ENCODE measurements at places on chromosomes 11 and 22.
A peak's percentile ranks its signal among the peaks of the same experiment; 100 is the strongest.

DNA sequence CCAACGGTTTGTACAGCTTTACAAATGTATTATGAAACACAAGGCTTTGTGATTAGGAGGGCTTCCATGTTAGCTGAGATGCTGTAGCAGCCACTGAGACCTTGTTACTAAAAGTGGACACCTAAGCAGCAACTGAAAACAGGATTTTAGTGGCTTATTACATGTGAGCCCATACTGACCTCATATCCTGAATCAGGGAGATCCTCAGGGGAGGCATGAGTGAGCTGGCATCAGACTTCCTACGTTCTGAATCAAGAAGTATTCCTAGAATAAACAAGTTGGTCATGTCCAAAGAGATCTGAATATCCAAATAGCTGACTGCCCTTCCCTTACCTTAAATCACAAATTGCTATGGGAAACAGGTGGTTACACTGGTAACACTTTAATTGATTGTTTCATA lies 59.1 kb upstream of the SCUBE2 start:
- DNase-seq: peak; percentile 65

DNA sequence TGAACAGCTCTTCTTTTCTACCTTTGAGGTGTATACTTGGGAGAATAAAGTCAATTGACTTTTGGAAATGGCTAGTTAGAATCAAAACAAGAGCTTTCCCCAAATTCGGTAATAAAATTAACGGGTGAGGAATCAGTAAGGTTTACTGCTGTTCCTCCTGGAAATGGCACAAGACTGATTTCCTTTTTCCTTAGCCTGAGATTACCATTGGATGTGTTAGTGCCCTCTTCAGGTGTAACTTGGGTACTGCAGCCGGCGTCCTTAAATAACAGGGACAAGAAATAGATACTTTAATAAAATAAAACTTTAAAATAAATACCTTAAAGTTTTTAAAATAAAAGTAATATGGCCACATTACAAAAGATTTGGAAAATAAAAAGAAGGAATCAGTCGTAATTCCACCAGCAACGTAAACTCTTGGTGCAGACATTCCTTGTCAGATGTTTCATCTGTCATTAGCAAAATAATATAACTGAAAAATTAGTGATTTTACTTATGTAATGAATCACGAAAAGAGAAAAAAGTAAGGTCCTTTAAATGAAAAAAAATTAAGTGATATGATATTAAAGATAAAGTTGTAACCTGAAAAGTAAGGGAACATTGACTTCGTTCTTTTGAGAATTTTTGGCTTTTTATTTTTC lies 29.7 kb downstream of the ZFTA start:
- DNase-seq: peak; percentile 60

- DNase-seq: no peak
These were observed 52.5 kb upstream of the NNMT start for GRCh38 chr11:114243461-114244372.

- DNase-seq: no peak
These were observed 3.0 kb upstream of the GTSE1 start for GRCh38 chr22:46293577-46294260.

DNA sequence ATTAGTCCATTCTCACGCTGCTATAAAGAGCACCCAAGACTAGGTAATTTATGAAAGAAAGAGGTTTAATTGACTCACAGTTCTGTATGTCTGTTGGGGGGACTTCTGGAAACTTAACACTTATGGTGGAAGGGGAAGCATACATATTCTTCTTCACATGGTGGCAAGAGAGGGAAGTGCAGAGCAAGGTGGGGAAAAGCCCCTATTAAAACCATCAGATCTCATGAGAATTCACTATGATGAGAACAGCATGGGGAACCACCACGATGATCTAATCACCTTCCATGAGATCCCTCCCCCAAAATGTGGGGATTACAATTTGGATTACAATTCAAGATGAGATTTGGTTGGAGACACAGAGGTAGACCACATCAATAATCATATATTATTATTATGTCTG lies 25.7 kb downstream of the CEP57 start:
- no peak for DNase-seq

DNA sequence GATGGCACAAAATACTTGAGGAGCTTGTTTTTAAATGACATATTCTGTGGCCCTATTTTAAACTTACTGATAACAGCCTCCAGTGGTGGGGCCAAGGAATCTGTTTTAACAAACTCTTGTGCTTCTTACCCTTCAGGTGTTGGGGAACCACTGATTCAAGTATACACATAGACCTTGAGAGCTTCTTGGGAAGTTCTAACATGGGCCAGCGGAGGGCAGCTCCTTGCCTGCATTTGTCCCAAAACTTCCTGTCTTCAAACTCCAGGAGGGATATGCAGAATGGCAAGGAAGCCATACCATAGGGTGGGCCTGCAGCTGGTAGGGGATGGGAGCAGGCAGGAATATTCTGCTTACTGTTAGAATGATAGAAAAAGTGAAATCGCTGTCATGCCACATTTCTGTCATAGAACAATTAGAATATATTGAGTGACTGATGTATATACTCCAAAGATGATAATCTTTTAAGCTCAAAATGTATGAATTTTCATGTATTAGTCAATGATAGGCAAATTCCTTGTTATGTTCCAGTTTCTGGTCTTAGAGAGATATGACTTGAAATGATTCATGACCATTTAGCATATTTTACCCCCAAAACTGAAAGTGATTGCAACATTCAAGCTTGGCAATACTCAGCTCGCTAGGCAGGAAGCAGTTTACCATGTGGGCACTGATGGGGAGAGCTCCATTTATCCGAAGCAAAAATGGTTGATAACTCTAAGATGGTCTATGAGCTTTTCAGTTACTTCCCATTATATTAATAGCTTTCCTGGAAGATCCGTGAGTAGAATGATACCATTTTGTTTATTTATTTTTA lies 9.2 kb downstream of the EXT2 start:
- no peak for DNase-seq

DNA sequence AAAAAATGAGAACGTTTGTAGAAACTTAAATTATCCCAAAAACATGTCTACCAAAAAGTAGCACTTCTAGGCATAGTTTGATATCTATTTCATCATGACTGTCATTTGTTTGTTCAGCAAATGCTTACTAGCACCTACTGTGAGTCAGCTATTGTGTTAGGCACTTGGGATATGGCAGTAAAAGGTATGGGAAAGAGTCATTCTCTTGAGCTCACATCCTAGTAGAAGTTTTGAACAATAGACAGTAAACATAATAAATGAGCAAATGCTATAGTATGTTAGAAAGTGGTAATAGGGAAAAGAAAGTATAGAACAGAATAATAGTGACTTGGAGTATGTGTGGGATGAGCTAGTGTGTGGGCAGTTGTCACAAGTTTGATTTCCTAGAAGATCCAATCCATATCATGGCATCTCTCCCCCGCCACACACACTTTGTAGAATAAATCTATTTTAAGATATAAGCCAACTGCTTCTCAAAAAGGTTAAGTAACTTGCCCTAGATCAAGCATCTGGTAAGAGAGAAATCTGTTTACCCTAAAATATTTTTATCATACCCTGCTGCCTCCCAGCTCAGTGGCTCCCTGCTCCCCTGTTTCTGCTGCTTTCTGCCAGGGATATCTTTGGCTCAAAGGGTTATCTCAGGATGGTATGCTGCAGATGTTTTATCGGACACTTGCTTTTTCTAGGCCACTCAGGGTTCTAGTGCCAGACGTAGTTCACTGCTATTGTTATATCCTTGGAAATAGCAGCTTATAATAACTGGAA lies 129.7 kb downstream of the NCAM1 start:
- no peak for DNase-seq

GRCh38 chr11:100687630-100688395 lies 725 bp downstream of the ARHGAP42 start:
- no peak for DNase-seq

GRCh38 chr11:67050139-67050538 lies 6.5 kb upstream of the RHOD start:
- no peak for DNase-seq

DNA sequence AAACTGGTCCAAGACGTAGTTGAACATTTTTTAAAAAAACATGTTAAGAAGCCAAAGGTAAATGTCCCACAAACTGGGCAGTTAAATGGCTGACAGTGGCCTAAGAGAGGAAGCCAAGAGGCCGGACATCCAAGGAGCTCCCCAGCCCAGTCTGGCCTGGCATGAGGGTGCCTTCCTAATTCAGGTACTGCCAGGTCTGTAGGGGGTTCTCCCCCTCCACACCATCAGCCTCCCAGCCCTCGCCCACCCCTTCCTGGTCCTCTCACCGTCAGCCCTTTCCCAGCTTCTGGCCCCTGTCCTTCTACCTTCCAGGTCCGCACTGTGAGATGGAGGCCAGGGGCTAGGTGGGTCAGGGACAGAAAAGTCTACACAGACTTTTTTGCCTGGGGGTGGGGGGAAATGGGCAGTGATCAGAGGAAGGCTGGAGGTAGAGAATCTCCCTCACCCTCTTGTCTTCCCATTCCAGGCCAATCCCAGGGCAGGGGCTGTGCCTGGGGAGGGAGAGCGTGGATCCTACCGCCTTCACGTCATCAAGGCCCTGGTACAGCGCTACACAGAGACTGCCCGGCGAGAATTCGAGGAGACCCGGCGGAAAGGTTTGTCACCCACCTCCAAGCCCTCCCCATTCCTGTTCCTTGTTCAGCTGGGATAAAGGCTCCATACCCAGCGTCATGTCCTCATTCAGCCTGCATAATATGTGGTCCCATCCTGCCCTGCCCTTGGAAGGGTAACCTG lies 6.0 kb downstream of the ART5 start:
- DNase-seq: no peak

DNA sequence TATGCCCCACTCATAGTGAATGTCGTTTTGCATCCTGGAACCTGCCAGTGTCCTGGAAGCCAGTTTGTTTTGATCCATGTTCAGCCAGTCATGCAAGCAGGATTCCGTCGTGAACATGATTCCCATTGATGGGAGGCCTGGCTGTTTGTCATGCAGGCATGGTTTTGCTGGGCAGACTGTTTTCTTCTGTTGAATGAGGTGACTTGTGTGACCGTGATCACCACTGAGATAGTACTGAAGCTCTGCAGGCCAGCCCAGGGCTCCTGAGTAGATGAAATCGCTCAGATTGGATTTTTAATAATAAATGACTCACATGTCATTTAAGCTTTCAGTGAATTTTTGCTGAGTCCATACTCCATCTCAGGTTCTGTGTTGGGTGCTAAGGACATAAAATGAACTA lies 117.8 kb downstream of the PDE2A start:
- DNase-seq: no peak

GRCh38 chr11:57200917-57201316 lies 19.2 kb downstream of the LRRC55 start:
- no peak for DNase-seq

GRCh38 chr11:102705626-102706025 lies at the start of gene MMP27:
MMP27 (minus strand) TSS chr11:102705769; CDS start chr11:102705714, 55 bp downstream.
- DNase-seq: no peak

DNA sequence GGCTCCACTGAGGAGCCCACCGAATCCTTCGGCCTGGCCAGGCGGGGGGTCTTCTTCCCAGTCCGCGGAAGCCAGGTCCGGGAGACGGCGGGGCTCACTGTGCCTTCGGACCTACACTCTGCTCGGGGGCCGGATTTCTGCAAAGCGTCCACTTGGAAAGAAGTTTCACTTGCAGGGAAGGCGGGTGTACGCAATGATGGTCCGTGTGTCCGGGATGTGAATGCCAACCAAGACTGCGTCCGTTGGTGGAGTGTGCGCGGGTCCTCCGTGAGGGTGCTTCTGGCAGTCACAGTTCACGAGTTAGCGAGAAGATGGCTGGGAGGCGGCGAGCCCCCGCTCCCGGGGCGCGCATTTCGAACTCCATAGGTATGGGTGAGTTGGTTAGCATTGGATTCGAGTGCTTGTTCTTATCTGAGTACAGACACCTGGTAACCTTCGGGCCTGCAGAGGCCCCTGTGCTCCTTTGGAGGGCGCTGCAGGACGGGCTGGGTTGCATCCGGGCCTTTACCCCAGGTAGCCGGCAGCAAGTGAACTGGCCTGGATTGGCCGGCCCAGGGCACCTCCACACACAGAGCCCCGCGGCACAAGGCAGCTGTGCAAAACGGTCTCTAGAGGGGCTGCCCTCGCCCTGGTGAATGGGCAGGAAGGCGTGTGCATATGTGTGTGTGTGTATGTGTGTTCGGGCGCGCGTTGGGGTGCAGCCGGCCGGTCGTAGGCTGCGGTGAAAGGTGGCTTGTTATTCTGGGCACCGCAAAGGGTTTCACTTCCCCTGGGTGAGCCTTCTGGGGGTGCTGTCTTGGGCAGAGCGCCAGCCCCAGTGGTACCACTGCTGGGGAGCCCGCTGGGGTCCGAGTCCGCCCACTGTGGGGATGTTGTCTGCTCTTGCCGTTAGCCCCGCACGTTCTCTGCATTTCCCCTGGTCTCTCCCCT lies 13.3 kb upstream of the CYP2R1 start:
- no peak for DNase-seq

DNA sequence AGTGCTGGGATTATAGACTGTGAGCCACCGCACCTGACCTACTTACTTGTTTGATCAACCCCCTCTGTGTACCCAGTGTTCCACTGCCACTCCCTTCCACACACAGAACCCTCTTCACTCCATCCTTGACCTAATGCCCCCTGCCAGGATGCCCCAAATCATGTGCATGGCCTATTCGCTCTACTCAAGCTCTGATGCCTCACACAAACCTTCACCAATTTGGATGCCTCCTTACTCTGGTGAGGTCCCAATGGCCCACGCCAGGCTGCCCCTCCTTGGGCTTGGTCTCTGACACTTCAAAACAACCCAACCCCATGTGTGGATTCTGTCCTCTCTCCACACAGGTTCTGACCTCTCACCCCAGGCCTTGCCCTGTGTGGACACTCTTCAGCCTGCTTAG lies 9.4 kb upstream of the PSMC3 start:
- no peak for DNase-seq

Measured in non-pigmented ciliary epithelial cell (primary cell).